CD4-positive, CD25-positive, alpha-beta regulatory T cell (primary cell): ENCODE measurements at places on chromosomes 3 and 15. TPM values are rescaled to one million over a fixed set of nuclear protein-coding genes. Genes with fewer than 3 reads are reported as not detected.

DNA sequence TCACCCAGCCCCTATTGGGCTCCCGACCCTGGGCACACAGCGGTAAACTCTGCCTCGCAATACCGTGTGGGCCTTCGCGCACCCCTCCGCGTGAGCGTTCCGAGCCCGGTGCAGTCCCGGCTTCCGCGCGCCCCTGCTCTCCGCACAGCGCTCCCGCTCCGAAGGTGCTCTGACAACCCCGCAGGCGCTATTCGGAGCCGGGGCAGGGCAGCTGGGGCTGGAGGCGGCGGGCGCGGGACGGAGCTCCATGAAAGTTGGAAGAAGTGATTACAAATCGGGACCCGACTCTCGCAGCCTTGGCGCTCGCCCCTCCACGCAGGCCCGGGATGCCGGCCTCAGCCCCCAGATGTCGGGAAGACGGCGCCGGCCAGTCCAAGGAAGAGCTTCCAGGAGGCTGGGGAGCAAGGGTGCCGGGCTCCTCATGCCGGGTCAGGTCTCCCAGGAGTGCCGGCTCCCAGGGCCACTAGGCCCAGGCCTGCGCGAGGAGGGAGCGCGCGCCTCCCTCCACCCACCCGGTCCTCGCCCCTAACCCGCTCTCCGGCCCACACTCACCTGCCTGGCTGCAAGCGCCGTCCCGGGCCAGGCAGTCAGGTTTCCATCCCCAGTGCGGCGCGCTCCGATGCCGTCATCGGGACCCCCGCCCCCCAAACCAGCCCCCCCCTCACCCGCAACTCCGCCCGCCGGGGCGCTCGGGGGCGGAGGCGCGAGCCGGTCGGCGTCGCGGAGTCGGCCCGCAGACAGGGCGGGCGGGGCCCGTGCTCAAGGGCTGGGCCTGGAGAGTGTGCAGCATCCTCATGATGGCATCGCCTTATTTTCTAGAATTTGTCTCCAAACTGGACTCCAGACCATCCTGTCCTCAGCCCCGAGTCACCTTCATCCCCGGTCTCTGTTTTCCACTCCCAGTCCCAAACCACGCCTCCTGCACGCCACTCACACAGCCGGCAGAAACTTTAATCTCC, at the start of gene KIF7:
TSS of gene KIF7 (minus strand) at position 621 of the 959 bp plus-strand sequence. CDS start 2,537 bp downstream, outside the sequence.
- H3K27ac ChIP-seq: no peak within 1 kb of the TSS
- H3K4me3 ChIP-seq: no peak within 1 kb of the TSS
- peaks cover 11% of the 10 kb centered on the region for H3K4me1 ChIP-seq
- H3K36me3 ChIP-seq: no peaks in the 10 kb centered on the region

The UROC1 gene
- total RNA-seq: not detected

- H3K27me3 ChIP-seq: no peaks in the 10 kb centered on the region
- no peaks in the 10 kb centered on the region for H3K4me1 ChIP-seq
- no peak overlapping the region for H3K27ac ChIP-seq
- DNase-seq: no peak
- H3K4me3 ChIP-seq: no peak overlapping the region
Measured at GRCh38 chr3:42730706-42731420, 28.3 kb upstream of the HHATL start.

The AADAC gene
- not detected for total RNA-seq

The NTRK3 gene
- total RNA-seq: not detected

The GABRR3 gene
- not detected for total RNA-seq

The GOLGA8J gene
- not detected for total RNA-seq
